Ureter (tissue), 1 donor: ENCODE measurements at places on chromosomes 7 and 10. TPM values are rescaled to one million over a fixed set of nuclear protein-coding genes. Genes with fewer than 3 reads are reported as not detected.

The AKR1E2 gene
- 10.3 TPM for total RNA-seq

The TRIM73 gene
- total RNA-seq: 6.5 TPM

- peak; percentile 44 for DNase-seq
Measured at GRCh38 chr10:16520900-16521299, 779 bp downstream of the C1QL3 start.

GRCh38 chr10:120646738-120647456 is 189.9 kb downstream of the PLPP4 start:
- no peak for DNase-seq

DNA sequence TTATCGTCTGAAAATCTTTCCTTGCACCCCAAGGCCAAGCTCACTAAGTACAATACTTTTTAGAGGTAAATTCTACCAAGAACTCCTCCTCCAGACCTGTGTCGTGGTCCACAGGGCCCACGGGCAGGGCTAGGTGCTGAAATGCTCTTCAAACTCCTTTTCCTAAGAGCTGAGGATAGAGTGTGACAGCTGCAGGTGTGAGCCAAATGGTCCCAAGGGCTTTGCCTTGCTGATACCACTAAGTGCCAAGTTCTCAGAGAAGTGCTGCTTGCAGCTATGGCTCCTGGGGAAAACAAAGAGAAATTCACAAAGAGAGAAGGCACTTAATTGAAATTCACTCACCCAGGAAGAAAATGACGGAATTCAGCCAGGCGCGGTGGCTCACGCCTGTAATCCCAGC is 868.9 kb upstream of the AUTS2 start:
- no peak for DNase-seq

DNA sequence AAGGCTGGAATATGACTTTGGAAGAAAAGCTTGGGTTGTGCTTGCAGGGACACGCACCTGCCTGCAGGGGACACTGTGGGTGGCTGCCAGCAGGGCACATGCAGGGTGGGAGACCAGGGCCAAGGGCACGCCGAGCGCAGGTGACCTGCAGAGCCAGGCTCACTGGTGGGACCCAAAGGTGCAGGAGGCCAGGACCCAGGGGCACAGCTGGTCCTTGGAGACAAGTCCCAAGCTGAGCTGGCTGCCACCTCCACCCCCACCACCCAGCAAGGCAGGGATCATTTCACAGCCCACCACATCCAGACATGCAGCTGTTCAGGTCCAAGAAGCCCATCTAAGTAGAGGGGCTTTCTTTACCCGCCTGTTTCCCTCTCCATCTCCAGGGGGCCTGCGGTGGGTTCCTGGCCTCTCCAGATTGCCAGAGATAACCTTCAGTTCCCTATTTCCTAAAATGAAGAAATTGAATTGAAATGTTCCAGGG is 13.8 kb upstream of the CLIP2 start:
- DNase-seq: no peak

The SFXN2 gene
- 28.3 TPM for total RNA-seq

GRCh38 chr7:129317450-129317849 is 92.6 kb downstream of the AHCYL2 start:
- DNase-seq: no peak

DNA sequence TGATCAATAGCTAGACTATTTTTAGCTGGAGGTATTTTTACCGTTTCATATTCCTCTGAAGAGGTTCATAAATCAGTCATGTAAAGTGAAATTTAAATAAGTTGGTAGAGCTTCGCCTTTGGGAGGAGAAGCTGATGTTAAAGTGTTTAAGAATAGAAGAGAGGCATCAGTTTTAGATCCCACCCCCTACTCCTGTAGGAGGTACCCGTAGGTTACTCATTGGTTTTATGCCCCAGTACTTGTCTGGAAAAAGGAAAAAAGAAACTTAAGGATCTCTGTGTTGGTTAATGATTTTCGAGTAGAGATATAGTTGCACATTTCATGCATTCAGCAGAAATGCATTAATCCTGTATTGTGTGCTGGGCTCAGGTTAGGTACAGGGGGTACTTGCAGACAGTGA is 8.7 kb downstream of the ZNF365 start:
- no peak for DNase-seq

DNA sequence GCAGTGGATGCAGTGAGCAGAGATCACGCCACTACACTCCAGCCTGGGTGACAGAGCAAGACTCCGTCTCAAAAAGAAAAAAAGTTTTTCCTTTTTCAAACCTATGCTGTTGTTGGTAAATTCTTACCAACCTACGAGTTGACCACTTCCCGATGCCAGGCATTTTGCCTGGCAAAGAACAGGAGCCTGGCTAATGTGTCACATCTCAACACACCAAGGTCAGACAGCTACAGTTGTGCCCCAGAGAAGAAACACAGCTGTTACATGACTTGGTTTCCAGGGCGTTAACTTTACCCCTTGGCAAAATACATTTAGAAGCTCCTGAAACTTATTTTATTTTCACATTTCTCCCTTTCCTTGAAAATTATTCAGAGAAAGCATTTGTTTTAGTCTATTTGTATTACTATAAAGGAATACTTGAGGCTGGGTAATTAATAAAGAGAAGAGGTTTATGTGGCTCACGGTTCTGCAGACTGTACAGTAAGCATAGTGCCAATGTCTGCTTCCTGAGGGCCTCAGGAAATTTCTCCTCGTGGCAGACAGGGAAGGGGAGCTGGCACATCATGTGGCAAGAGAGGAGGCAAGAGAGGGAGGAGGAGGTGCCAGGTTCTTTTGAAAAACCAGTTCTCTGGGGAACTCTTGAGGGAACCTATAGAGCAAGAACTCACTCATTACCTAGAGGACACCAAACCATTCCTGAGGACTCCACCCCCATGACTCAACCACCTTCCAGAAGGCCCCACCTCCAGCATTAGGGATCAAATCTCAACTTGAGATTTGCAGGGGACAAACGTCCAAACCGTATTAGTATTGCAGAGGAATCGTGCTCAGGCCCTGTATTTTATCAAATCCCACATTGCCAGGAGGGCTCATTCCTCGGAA is 83.3 kb downstream of the PAXIP1 start:
- DNase-seq: no peak

GRCh38 chr7:82449910-82450309 is 6.3 kb upstream of the CACNA2D1 start:
- no peak for DNase-seq

The CALML5 gene
- total RNA-seq: not detected

The SMC3 gene
- total RNA-seq: 30.2 TPM

The TUBAL3 gene
- total RNA-seq: not detected

- no peak for DNase-seq
Measured at GRCh38 chr7:132024290-132024689, 467.9 kb upstream of the PODXL start.

- no peak for DNase-seq
Measured at GRCh38 chr7:6386779-6387178, 61.0 kb downstream of the DAGLB start.

The EVX1 gene
- total RNA-seq: 5.6 TPM

- DNase-seq: no peak
Measured at GRCh38 chr10:15558136-15558535, 161.6 kb downstream of the ITGA8 start.
